ENCODE measurements at places on chromosomes 3 and 15. TPM values are rescaled to one million over a fixed set of nuclear protein-coding genes. Genes with fewer than 3 reads are reported as not detected.

DNA sequence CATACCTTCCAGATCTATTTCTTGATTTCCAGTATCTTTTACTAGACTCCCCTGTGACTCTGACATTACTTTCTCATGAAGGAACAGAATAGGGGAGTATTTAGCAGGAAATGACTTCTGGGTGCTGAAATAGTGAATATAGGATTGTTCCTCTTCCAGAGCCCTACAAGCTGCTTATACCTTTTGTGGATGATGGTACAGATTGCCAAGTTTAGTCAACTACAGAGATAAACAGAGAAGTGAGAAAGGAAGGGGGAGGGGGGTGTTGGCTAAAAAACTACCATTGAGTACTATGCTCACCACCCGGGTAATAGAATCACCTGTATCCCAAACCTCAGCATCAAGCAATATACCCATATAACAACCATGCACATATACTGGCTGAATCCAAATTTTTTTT lies 298.3 kb upstream of the GPR149 start:
- no peak for DNase-seq

DNA sequence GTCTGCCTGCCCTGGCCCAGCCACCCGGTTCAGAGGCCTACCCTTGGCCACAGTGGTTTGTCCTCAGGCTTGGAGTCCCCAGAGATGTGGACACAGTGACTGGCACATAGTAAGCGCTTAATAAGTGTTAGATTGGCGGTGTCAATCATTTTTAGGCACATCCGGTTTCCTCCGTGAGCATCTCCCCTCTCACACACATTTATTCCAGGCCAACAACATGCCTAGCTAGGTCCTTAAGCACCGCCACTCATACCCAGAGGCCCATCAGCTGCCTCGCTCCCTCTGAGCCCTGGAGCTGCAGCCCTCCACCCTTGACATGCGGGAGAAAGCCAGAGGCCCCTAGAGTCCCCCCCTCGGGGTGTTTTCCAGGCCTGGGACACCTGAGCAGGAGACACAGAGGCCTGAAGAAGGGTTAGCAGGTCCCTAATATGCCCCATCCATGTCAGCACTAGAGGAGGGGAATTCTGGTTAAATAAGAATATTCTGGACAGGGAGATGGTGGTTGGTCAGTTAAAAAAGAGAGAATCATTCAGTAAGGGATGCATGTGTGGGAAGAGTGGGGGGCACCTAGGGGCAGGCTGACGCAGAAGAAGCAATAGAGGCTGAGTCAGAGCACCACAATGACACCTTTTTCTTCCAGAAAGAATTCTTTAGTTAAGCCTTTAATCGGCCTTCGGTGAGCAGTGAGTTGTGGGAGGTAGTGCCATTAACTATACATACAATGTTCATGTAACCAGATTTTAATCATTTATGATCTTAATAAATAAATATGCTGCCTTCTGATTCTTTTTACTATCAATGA lies 22.3 kb downstream of the NR2F2 start:
- peak; percentile 54 for DNase-seq

DNA sequence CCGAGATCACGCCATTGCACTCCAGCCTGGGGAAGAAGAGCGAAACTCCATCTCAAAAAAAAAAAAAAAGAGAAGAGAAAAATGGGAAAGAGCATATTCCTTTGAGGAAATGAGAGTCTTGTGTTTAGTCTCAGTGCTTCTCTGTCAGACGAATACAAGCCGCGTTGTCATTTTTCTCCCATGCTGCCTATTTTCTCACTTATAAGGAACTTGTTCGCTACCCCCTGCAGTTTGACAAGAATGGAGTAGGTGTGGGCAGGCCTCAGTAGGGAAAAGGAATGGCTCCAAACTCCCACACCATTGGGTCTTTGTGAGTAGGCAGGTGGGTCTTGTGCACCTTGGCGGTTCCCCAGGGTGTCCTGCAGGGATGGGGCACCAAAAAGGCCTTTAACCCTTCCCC lies 6.5 kb downstream of the GPR160 start:
- no peak for DNase-seq

GRCh38 chr3:134614955-134615354 lies 35.9 kb downstream of the KY start:
- no peak for DNase-seq

DNA sequence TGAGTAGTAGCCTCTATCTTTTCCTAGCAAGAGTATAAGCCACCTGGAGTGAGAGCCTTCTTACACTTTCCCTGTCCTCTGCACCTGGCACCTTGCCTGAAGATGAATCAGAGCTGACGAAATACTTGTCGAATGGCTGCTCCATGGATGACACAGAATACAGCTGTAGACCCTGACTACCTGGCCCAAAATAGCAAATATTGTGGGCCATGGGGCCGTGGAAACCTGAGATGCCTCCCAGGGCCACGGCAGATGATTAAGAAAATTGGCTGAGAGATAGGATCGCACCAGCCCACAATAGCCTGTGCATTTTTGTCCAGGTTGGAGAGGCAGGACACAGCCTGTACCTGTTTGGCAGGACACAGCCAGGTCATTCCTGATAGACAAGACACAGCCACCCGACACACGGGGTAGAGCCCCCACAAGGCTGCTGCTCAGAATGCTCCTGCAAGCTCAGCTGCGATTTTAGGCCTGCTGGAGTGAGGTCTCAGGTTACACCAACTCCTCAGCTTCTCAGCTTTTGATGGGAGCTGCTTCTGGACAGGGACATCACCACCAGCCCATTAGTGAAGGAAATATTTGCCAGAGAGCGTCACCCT lies 22.9 kb upstream of the TPM1 start:
- no peak for DNase-seq

LHFPL4 gene
- total RNA-seq = not detected

PLA2G4E gene
- 0.08 TPM for total RNA-seq

WDR93 gene
- not detected for total RNA-seq
